T-helper 17 cell (primary cell): ENCODE measurements at places on chromosomes 7 and 10. TPM values are rescaled to one million over a fixed set of nuclear protein-coding genes. Genes with fewer than 3 reads are reported as not detected.

Gene CCDC146
- 14.7 TPM for total RNA-seq

Gene C10orf53
- not detected for total RNA-seq

Gene LRRC18
- not detected for total RNA-seq

Gene SYT15
- total RNA-seq, result 1.1 TPM

Gene OR2A42
- 0.07 TPM for total RNA-seq

DNA sequence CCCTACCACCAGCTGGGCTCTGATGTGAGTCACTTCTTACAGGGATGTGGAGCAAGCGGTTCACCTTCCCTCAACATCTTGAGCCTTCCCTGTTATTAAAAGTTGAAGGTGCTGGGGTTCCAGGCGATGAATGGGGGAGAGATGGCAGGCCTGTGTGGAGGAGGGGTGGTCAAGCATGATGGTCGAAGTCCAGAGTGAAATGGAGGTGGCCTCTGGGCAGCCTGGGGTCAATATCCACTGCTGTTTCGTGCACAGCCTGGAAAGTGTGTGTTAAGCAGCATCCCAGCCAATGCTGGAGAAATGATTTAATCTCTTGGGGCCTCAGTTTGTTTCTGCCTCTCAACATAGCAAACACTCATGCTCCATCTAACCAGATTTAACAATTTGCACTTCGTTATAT, 33.7 kb upstream of the DMBT1 start:
- no peak overlapping the region for H3K27ac ChIP-seq
- H3K27me3 ChIP-seq, result peaks cover 5% of the 10 kb centered on the region
- no peaks in the 10 kb centered on the region for H3K36me3 ChIP-seq
- H3K4me1 ChIP-seq, result no peaks in the 10 kb centered on the region

DNA sequence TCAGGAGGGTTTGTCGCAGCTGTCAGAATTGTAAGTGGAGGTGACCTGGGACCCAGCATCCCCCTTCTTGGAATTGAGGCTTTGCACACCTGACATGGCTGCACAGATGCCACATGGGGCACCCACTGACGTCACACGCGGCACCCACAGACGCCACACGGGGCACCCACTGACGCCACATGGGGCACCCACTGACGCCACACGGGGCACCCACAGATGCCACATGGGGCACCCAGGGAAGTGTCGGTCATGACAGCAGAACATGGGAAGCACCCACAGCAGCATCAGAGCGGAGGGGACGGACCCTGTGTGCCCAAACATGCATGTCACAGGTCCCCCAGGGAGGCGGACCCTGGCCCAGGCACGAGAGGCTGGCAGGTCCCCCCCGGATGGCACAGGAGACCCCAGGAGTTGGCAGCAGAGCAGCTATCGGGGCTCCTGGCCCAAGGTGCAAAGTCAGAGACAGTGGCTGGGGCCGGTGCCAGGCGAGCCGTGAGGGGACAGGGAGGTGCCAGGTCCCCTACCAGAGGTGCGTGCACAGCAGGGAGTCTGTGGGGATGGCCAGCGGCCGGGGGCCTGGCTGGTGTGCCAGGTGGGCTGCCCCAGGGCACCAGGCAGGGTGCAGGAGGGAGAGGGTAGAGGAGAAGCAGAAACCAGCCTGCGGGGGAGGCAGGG, 21.1 kb downstream of the KNDC1 start:
- peaks cover 5% of the 10 kb centered on the region for H3K27me3 ChIP-seq
- DNase-seq, result no peak
- H3K27ac ChIP-seq, result peak overlapping the region; percentile 78
- H3K4me3 ChIP-seq, result no peak overlapping the region
- no peaks in the 10 kb centered on the region for H3K4me1 ChIP-seq

DNA sequence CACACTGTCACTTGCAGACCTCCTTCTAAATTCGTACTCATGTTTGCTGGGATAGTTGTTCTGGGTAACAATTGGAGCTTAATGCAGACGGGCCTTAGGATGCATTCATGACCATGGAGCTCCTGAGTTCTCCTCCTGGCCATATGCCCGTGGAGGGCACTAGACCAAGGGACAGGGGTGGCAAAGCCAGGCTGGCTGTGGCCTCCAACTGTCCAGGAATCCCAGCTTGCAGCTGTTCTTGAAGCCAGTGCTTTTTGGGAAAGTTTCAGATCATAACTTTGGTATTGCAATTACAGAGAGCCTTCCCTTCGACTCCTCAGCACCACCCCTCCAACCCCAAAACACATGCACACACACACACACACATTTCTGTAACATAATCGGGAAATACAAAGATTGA, 30.6 kb downstream of the ANTXRL start:
- H3K4me3 ChIP-seq, result no peak overlapping the region
- H3K4me1 ChIP-seq, result peaks cover 2% of the 10 kb centered on the region
- H3K27me3 ChIP-seq, result peaks cover 5% of the 10 kb centered on the region
- no peaks in the 10 kb centered on the region for H3K36me3 ChIP-seq
- DNase-seq, result no peak

- no peak overlapping the region for H3K27ac ChIP-seq
- H3K36me3 ChIP-seq, result peaks cover 3% of the 10 kb centered on the region
- H3K4me1 ChIP-seq, result peaks cover 3% of the 10 kb centered on the region
- H3K27me3 ChIP-seq, result no peaks in the 10 kb centered on the region
Observed at GRCh38 chr10:92264249-92264648, 26.6 kb downstream of the CPEB3 start.
